ENCODE measurements at places on chromosomes 1 and 21. TPM values are rescaled to one million over a fixed set of nuclear protein-coding genes. Genes with fewer than 3 reads are reported as not detected.

- H3K27me3 ChIP-seq: no peaks in the 10 kb centered on the region
- H3K36me3 ChIP-seq: no peaks in the 10 kb centered on the region
- no peak overlapping the region for H3K27ac ChIP-seq
- no peak for DNase-seq
Measured at GRCh38 chr21:42471206-42471605, 24.8 kb downstream of the RSPH1 start.

DNA sequence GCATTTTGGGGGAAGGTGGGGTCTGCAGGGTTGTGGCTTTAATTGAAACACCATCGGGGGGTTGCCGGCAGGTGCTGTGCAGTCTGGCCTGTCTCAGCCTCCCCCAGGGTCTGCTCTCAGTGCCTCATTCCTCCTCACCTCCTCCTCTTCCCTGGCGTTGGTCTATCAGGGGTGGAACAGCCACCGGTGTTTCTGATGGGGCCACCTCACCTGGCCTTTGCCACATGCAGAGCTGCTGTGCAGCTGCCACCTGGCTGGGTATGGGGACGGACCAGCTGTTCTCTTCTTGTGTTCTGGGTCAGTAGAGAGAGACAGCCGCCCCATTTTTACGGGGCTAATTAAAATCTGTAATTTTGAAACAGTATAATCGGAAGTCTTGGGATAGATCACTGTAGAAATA is 53.9 kb downstream of the SPSB1 start:
- no peak for DNase-seq
- H3K27ac ChIP-seq: peak overlapping the region; percentile 57
- H3K4me1 ChIP-seq: peaks cover 64% of the 10 kb centered on the region
- no peaks in the 10 kb centered on the region for H3K27me3 ChIP-seq
- no peaks in the 10 kb centered on the region for H3K36me3 ChIP-seq
- H3K4me3 ChIP-seq: no peak overlapping the region

- peak within 1 kb of the TSS; percentile 60 for H3K4me3 ChIP-seq
- peak; percentile 98 for DNase-seq
- no peaks in the 10 kb centered on the region for H3K27me3 ChIP-seq
- H3K36me3 ChIP-seq: peaks cover 5% of the 10 kb centered on the region
- peaks cover 20% of the 10 kb centered on the region for H3K4me1 ChIP-seq
Measured at GRCh38 chr1:109667452-109668122, at the start of gene GSTM2. Gene GSTM2 (plus strand): TSS chr1:109668057. CDS start chr1:109668116, 59 bp downstream.

- H3K4me3 ChIP-seq: no peak overlapping the region
- no peaks in the 10 kb centered on the region for H3K4me1 ChIP-seq
- no peaks in the 10 kb centered on the region for H3K27me3 ChIP-seq
- H3K27ac ChIP-seq: no peak overlapping the region
- no peaks in the 10 kb centered on the region for H3K36me3 ChIP-seq
Measured at GRCh38 chr1:85629532-85629920, 49.0 kb downstream of the CCN1 start.

- DNase-seq: no peak
- H3K36me3 ChIP-seq: no peaks in the 10 kb centered on the region
- no peaks in the 10 kb centered on the region for H3K27me3 ChIP-seq
- H3K27ac ChIP-seq: no peak overlapping the region
Measured at GRCh38 chr1:48572646-48573258, 100.7 kb upstream of the SPATA6 start.

GRCh38 chr1:155499263-155499662 is 63.3 kb downstream of the ASH1L start:
- H3K4me1 ChIP-seq: peaks cover 11% of the 10 kb centered on the region
- H3K4me3 ChIP-seq: no peak overlapping the region
- no peaks in the 10 kb centered on the region for H3K27me3 ChIP-seq
- no peak overlapping the region for H3K27ac ChIP-seq
- DNase-seq: no peak
- H3K36me3 ChIP-seq: no peaks in the 10 kb centered on the region

DNA sequence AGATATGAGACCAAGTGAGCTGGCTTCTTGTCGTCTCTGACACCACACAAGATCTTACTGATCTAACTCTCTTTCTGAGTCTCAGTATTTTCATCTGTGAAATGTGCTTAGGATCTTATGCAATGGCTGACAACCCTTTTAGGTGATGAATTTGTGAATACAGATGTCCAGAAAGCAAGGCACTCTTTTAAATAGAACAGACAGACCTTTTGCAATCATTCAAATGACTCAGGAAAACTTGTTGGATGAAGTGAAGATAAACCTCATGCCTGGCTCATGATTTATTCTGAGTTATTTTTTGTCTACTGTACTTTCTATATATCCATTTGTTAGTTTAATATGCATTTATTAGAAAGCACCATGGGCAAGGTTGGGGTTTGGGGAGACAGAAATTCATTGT is 411.3 kb downstream of the PTPRU start:
- H3K27ac ChIP-seq: no peak overlapping the region
- no peak overlapping the region for H3K4me3 ChIP-seq
- H3K27me3 ChIP-seq: peaks cover 27% of the 10 kb centered on the region
- no peaks in the 10 kb centered on the region for H3K4me1 ChIP-seq
- no peaks in the 10 kb centered on the region for H3K36me3 ChIP-seq

S100B gene
- 13.2 TPM for total RNA-seq

DNA sequence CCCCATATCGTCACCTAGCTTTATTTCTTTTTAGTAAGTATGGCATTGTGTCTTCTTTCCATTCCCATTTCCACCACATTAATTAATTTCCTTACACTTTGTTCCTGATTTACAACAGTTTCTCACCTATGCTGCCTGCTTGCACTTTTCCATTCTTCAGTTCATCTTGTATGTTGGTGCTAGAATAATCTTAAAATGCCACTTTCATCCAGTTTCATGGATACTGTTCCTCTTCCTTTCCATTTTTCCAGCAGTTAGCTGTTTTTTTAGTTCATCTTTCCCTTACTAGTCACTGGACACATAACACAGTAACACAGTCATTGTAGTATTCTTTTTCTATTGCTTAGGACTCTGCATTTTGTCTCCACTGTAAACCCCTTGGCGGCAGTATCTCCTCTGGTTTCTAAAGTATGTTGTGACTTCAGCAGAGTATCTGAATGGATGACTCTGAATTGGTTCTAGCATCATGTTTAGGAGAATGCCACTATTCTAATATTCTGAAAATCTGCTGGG is 2.1 kb downstream of the CDC7 start:
- peaks cover 17% of the 10 kb centered on the region for H3K4me1 ChIP-seq
- H3K27me3 ChIP-seq: no peaks in the 10 kb centered on the region
- no peak overlapping the region for H3K4me3 ChIP-seq
- DNase-seq: no peak
- no peak overlapping the region for H3K27ac ChIP-seq
- no peaks in the 10 kb centered on the region for H3K36me3 ChIP-seq

DNA sequence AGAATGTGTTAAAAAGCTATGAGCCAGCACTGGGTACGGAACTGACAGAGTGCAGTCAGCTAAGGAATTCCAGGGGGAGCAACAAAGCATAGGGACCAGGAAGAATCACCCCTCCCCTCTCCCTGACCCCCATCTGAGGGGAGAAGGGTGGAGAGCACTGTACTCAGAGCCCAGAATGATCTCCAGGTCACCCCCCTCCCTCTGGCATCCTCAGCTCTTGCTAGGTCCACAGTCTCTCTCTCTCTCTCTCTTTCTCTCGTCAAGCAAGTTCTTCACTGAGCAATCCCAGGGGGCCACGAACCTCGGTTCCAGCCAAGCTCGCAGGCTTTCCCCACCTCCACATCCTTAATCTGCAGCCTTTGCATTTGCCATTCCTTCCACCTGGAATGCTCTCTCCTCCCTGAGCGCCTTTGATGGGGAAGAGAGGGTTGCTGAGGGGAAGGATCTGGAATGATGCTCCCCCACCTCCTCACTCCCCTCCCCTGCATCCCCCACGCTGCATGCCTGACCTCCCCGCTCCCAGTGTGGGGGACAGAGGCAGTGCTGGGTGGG is 6.7 kb upstream of the WASF2 start:
- no peak overlapping the region for H3K27ac ChIP-seq
- DNase-seq: no peak
- no peak overlapping the region for H3K4me3 ChIP-seq

DNA sequence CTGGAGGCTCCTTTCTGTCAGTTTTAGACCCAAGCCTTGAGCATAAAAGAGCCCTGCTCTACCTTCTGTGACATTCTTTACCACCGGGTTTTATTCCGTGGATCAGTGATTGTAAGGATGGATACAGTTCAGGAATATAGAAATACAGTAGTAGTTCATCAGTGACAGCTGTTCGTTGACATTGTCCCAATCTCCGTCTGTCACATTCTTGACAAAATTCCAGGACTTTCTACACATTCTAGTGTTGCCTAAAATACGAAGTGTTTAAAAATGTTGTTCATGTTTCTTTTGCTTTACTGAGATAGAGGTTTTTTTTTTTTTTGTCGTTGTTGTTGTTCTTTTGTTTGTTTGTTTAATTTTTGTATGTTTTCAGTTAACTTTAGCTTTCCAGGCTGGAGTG is 29.9 kb downstream of the MAP10 start:
- H3K4me1 ChIP-seq: no peaks in the 10 kb centered on the region
- no peak overlapping the region for H3K4me3 ChIP-seq
- H3K36me3 ChIP-seq: no peaks in the 10 kb centered on the region
- H3K27ac ChIP-seq: no peak overlapping the region
- H3K27me3 ChIP-seq: no peaks in the 10 kb centered on the region
- no peak for DNase-seq

DNA sequence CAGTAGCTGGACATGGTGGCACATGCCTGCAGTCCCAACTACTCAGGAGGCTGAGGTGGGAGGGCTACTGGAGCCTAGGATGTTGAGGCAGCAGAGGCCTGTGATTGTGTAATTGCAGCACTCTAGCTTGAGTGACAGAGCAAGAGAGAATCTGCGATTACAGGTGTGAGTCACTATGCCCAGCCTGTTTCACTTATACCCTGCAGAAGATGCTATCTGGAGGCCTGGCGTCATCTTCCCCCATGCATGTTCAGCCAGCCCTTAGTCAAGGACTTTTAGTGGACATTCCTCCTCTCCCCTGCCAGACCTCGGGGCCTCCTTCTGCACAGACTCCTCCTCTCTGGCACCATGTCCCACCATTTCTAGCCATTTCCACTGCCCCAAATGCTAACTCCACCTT is 36.3 kb upstream of the RCC2 start:
- no peak overlapping the region for H3K4me3 ChIP-seq
- no peak for DNase-seq
- peaks cover 2% of the 10 kb centered on the region for H3K4me1 ChIP-seq
- no peaks in the 10 kb centered on the region for H3K27me3 ChIP-seq
